Caki2 (cell line): ENCODE measurements at places on chromosomes 3 and 15.

DNA sequence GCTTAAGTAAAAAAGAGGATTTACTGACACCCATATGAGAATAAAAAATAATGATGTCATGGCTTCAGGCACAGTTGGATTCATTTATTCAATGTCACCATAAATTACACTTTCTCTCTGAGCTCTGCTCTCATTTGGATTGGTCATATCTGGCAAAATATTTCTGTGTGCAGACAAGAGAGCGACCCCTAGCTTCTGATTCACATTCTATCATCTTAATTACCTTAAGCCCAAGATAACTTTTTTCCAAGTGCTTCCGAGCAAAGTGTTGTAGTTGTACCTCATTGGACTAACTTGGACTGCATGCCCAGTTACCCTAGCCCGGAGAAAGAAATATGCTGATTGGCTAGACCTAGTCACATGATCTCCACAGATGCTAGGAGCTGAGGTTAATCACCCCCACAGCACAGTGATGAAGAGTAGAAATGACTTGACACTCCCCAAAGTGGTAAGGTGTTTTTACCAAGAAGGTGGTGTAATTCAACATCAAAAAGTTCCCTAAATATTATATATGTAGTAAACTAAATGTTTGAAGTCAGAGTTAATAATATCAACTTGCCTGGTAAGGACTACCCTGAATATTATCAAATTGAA lies 552.2 kb upstream of the SUCLG2 start:
- DNase-seq: no peak

GRCh38 chr3:157586293-157586692 lies 83.1 kb upstream of the VEPH1 start:
- no peak for DNase-seq

DNA sequence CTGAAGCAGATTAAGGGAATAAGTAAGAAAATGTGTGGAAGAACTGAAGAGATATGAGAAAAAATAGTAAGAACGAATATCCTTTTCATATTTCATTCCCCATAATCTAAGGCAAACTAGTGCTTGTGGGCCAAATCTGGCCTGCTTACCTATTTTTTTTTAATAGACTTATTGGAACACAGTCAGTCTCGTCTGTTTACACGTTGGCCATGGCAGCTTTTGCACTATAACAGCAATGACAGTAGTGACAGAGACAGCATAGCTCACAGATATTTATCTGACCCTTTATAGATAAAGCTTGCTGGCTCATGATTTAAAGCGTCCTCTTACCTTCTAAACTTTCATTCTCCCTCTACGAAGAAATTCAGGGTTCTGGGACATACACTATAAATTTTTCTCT lies 50.0 kb upstream of the CDAN1 start:
- DNase-seq: no peak

GRCh38 chr15:60047701-60048100 lies 43.6 kb downstream of the FOXB1 start:
- no peak for DNase-seq

DNA sequence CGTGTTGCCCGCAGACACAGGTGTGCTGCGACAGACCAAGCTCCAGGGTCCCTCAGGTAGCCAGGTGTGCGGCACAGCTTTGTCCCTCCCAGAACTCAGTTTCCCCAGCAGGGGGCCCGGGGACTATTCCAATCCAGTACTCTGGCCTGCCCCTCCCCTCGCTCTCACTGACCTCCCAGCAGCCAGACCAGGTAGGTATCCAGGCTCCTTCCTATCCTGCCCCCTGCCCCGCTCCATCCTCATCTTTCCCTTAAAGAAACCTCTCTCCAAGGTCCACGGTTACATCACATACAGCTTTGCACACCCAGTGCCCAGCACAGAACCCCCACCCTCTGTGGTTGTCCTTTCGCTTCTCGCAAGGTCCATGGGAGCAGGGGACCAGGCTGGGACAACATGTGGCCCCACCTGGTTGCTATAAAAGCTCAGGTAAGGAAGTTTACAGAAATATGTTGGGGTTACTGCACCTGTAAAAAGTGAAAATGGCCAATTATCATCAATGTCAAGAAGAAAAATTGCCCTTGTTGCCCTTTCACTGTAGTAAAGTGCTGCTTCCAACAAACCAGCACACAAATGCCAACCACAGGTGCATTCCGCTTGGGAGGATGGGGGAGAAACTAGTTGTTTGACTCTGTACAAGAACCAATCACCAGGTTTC lies 7.3 kb upstream of the CYP11A1 start:
- DNase-seq: no peak
